ENCODE measurements at places on chromosomes 13 and 19. TPM values are rescaled to one million over a fixed set of nuclear protein-coding genes. Genes with fewer than 3 reads are reported as not detected.

DNA sequence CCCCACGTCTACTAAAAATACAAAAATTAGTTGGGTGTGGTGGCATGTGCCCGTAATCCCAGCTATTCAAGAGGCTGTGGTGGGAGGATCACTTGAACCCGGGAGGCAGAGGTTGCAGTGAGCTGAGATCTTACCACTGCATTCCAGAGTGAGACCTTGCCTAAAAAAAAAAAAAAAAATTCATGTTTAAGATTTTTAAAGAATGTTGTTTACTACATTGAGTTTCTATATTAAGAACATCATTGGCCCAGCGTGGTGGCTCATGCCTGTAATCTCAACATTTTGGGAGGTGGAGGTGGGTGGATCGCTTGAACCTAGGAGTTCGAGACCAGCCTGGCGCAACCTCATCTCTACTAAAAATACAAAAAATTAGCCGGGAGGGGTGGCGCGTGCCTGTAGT, 31.9 kb upstream of the FLT1 start:
- DNase-seq: no peak

PLK5 gene
- total RNA-seq: not detected

ZNF264 gene
- total RNA-seq: 48.8 TPM

DNA sequence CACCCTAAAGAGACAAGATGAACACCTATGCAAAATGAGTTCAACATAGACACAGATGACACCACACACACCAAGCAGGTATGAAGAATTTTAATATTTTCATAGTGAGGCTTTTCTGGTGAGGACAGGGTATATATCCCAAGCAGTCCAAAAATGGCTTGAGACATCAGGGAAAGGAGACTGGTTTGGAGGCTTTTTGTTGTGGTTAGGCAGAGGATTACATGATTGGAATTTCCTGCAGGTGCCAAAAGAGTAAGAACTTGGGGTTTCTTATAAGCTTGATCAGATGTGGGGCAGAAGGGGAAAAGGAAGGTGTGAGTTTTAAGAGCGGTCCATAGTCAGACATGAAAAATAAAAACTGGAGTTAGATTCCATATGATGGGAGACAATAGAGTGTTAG, 420.8 kb upstream of the SLITRK1 start:
- no peak for DNase-seq

DNA sequence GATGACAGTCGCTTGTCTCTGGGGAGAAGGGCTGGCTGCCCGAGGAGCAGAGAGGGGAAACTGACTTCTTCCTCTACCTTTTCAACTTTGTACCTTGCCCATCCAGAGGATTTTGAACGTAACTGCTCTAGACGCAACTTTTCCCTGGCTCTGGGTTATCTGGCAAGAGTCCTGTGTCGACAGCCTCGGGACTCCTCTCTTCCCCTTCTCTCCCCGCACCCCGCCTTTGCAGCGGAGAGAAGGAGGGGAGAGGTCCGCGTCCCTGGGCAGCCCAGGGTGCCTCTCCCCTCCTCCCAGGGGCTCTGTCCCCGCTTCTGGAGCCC, 574 bp downstream of the SH3GL1 start:
- no peak for DNase-seq

GRCh38 chr19:52007451-52007805, 583 bp downstream of the ZNF615 start:
- no peak for DNase-seq

DNA sequence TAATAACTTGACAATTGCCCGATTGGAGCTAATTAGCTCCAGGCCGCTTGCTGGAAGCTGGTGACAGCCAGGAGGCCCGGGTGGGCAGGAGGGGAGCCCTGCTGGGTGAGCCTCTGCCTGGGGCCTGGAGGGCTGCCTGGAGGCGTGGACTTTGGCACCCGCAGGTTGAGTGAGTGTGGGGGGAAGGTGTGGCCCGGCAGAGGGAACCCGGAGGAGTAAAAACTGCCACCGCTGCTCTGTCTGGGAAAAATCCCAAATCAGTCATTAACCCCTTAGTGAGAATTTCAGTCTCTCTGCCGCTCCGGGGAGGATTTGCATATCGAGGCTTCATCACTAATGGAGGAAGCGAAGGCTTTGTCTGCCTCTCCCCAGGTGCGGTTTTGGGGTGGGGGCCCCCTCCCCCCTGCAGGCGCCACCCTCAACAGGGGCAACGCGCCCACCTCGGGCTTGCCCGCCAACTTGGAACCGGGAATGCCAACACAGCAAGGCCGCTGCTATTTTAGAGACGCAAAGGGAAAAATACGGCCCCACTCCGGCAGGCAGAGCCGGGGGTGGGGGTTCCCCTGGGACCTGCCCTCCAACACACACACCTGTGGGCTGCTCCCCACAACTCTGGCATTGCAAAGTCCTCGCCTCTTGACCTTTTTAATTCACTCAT, 6.2 kb downstream of the EFNA2 start:
- DNase-seq: no peak

- no peak for DNase-seq
Observed at GRCh38 chr13:31121379-31122140, 40.1 kb downstream of the HSPH1 start.

- no peak for DNase-seq
Observed at GRCh38 chr13:58085274-58085673, 453.7 kb downstream of the PCDH17 start.

GRCh38 chr13:22137361-22138050, 466.6 kb downstream of the FGF9 start:
- DNase-seq: no peak

DNA sequence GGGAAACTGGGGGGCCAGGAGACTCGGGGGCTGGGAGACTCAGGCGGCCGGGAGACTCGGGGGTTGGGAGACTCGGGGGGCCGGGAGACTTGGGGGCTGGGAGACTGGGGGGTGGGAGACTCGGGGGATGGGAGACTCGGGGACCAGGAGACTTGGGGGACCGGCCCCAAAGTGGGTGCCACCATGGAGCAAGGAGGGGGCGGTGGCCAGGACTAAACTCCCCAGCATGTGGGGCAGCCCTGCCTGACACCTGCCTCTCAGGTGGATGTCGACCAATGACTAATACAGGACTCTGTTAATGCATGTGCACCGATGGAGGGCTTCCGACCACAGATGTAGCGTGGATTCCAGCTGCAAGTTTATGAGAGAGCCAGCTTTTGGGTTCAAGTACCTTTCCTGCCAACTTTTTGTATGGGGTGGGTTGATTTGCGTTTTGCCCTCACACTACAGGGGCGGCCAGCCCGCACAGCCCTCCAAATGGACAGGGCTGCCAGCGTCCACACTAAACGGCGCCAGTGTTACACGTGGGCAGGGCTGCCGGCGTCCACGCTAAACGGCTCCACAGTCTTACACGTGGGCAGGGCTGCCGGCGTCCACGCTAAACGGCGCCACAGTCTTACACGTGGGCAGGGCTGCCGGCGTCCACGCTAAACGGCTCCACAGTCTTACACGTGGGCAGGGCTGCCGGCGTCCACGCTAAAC, 62.2 kb downstream of the RASA3 start:
- DNase-seq: peak; percentile 46

IRGC gene
- total RNA-seq: not detected

ZNF135 gene
- 3.4 TPM for total RNA-seq

DNA sequence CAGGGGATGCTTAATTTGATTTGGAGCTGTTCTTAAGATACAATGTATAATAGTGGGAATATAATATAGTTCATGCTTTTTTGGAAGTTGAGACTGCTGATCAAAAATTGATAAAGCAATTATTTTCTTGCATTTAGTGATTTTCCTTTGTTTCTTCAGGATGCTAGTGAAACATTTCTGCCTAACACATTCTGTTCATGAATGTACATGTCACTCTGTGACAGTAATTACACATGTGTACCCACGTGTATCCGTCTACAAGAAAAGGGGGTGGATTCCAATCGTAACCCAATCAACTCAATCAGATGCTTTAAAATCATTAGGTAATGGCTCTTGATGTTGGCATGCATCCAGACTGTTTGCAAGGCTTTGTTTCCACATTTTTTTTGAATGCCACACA, 5.0 kb upstream of the FRY start:
- DNase-seq: no peak

DNA sequence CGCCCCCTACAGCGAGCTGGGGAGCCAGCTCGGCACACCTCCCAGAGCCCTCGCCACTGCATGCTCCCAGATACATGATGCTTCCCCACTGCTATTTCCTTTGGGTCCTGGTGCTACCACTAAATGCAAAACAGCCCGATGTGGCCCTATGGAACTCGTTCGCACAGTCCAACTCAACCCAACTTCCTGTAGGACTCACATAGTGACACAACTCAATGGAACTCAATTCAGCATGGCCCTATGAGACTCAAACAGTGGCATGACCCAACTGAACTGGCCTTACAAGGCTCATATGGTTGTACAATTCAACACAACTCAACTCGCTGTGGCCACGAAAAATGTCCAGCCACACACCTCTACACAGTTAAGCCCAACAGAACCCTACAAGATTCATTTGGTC, 3.5 kb downstream of the KCNA7 start:
- no peak for DNase-seq

SBK2 gene
- total RNA-seq: not detected

- no peak for DNase-seq
Observed at GRCh38 chr13:30805132-30805537, 69.8 kb downstream of the ALOX5AP start.

SIGLEC10 gene
- total RNA-seq: 4.6 TPM

GRCh38 chr19:51772977-51773376, 12.0 kb downstream of the FPR2 start:
- DNase-seq: no peak

DNA sequence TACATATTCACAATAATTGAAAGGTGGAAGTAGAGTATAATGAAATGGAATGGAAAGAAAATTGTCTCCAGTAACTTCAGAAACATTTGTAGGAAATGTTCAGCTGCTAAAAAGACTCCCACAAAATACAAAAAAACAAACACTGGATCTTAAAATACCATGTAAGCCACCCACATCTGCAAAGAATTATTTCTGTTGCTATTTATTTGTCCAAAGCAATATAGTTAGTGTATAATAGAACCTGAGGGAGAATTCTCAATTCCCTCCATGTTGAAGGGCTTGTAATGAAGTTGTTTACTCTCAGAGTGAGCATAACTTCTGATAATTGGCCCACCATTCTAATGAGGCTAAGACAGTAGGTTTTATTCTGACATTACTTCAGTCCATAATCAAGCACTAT, 37.4 kb upstream of the KLF12 start:
- no peak for DNase-seq

GRCh38 chr13:61276401-61276800, 139.2 kb downstream of the PCDH20 start:
- DNase-seq: no peak

DNA sequence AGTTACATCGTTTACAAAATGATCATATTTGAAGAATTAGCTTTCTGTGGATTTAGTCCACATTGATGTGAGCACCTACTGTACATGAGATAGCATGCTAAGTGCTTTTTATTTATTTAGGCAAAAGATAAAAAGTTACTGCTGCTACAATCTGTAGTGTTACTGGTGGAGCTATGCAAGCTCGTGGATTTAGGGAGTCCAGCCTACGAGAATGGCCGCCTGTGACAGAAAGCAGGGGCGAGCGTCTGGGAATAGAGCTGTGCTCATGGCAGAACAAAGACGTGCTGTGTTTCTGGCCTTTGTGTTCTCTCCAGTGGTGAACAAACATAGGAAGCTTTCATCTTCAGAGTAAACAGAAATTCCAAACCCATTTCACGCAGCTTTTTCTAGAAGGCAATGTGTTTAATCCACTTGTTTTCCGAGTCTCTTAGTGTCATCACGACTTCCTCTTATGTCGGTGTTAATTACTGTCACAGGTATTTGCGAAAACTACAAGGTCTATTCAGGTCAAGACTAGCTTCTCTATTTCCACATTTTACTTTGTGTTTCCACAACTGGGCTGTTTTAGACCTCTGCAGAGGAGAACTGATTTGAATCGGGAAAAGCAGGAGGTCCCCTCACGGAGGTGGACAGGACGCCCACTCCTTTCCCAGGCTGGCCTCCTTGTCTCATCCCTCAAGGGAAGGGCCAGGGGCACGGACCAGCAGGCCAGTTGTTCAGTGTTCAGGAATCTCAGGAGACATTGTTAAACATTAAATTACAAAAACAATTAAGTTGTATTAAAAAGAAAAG, 67.3 kb downstream of the ATP11A start:
- peak; percentile 42 for DNase-seq

- DNase-seq: no peak
Observed at GRCh38 chr13:50224534-50224933, 209.3 kb downstream of the KCNRG start.

DNA sequence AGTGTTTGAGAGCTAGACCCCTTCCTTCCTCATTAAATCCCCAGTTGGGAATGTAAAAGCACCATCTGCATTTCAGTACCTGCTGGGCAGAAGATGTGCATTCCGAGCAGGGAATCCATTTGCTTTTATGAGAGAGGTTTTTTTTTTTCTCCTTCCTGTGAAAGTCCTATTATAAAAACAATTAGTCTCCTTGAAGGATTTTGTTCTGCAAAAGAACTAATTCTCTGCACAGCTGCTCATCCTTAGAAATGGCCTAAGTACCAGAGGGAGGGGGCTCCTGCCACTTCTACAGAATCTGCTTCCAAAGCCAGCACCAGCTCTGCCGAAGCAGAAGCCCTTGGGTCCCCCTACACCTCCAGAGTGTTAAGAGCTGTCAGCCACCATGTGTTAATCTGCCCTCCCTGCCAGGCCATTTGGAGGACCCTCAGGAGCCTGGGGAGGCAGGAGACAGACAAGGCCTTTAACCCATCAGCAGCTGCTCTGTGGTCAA, 36.4 kb upstream of the SERPINE3 start:
- DNase-seq: no peak

GRCh38 chr13:95411428-95412040, 110.3 kb upstream of the ABCC4 start:
- DNase-seq: no peak

DNA sequence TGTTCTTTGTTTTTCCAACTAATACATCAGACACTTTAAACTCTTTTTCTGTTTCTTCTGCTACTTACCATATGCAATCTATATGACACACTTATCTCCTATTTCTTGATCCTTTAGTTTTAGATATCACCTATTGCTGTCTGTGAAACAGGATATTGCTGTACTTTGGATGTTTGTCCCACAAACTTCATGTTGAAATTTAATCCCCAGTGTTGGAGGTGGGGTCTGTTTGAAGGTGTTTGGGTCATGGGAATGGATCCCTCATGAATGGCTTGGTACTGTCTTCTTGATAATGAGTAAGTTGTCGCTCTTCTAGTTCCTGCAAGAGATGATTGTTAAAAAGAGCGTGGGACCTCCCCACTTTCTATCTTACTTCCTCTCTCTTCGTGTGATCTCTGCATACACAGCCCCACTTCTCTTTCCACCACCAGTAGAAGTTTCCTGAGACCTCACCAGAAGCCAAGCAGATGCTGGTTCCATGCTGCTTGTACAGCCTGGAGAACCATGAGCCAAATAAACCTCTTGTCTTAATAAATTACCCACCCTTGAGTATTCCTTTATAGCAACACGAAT, 244.2 kb downstream of the NHLRC3 start:
- no peak for DNase-seq

- DNase-seq: peak; percentile 76
Observed at GRCh38 chr19:2487842-2488241, 11.9 kb downstream of the GADD45B start.

DNA sequence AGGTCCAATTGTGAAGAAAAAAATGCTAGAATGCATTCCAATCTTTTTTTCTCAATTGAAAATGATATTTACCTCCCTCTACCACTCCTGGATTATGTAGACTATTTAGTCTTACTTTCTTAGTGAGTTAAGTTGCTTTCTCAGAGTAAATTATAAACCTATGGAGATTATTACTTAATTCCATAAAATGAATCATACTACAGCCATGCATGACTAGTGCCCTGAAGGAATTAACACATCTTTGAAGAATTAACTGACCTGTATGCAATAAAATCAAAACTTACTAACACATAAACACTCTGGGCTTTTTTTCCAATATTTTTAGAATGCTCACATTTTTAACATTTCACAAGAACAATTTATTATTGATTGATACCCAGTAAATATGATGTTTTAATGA, 379.4 kb upstream of the DACH1 start:
- no peak for DNase-seq
